ENCODE measurements at places on chromosomes 11 and 22.

DNA sequence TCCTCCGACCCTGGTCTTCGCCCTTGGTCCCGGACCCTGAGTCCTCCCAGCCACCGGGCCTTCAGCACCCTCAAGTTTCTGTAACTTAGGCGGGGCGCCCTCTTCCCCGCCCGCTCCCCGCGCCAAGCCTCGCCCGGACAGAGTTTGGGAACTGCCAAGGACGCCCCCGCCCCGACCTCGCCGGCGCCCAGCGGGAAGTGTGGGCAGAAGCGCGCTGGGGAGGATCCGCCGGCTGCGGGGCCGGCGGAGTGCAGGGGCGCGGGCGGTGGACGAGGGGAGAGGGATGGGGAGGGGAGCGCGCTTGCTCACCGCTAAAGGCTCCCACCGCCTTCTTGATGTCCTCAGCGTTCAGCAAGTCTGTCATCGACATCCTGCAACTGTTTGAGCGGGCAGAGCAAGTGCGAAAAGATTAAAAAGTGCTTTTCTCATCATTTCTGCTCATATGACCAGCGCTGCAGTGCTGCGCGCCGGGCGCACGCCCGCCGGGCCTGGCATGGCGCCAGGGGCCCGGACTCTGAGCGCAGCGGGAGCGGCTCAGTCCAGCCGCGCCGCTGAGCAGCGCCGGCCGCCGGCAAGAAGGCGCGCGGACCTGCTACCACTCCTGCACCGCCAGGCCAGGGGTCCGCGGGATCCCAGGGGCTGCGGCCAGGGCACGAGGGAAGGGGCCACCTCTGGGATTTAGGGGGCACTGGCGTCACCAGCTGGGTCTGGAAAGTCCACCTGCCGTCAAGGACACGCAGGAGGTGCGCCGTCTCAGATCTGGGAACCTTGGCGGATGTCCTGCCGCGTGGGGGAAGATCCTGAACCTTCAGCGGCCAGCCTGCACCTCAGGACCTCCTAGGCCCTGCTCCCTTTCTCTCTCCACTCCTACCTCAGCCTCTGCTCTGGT lies at the start of gene PVALB:
Gene PVALB (minus strand): TSS at position 400 of the 889 bp plus-strand sequence. CDS start 30 bp downstream, at position 370.
- no peak for DNase-seq

DNA sequence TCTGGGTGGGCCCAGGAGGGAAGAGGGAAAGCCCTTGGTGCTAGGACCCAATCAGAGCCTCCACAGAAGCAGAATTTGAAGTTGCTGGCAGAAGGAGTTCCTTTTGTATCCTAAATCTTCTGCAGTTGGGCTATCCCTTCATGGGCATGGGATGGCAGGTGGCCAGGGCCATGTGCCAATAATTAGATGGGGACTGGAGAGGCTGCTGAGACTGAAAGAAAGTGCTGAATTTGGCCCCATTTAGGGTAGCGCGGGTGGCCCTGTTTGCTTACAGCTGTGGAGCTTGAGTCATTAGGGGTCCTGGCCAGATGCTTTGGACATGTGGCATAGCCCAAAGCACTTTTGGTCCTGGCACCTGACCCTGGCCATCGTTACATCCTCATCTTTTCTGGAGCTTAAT lies 27.1 kb downstream of the PARVA start:
- no peak for DNase-seq

- DNase-seq, result no peak
These were observed 437.4 kb downstream of the MIAT start for GRCh38 chr22:27094633-27095308.

DNA sequence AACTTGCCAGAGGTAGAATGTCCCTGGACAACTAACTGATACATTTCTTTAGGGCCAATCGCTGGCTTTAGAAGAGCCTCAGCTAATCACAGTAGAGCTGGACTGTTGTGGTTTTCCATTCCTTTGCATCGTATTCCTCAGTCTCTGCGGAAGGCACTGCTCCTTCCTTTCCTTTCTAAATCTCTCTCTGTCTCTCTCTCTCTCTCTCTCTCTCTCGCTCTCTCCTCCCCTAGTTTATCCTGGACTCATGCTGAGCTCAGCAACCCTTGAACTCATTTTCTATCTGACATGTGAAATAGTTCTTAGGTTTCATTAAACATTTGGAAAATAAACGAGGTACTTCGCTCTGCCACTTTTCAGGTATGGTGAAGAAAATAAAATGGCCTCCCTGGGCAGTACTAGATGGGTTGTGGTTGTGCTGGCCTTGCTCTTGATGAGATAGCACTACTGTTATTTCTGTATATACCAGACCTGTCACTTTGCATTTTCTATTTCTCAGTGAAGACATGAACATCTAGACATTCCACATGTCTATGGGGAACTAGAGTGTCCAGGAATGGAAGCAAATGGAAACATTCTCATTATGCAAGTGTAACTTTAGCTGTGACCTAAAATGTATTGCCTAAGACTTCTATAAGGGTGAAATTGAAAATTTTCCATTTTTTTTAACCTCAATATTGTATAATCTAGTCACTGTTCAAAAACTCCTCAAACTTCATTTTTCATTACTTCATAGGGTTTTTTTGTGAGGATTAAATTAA lies 12.0 kb upstream of the SESN3 start:
- DNase-seq, result no peak

GRCh38 chr11:62721994-62722393 lies 5.3 kb downstream of the HNRNPUL2 start:
- DNase-seq, result no peak

GRCh38 chr11:26087120-26087935 lies 244.6 kb upstream of the ANO3 start:
- DNase-seq, result peak; percentile 75

- DNase-seq, result no peak
These were observed 542.5 kb downstream of the INSC start for GRCh38 chr11:15657264-15657663.

- peak; percentile 70 for DNase-seq
These were observed 1165.7 kb downstream of the LRRC4C start for GRCh38 chr11:40293655-40294348.

DNA sequence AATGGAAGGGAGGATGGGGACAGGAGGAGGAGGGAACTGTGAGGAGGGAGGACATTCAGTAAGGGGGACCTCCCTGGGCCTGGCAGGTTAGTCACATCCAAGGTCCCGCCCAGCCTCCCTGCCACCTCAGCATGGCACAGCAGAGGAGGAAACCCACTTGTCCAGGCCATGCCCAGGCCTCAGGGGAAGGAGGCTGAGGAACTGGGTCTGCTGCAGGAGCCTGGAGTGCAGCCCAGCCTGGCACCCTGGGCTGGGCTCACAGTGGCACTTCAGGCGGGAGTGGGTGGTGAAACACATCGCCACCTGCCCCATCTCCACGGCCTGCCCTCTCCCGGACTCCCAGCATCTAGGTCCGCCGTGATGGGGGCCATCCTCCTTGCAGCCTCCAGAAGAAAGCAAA lies 17.2 kb upstream of the KLHL35 start:
- DNase-seq, result no peak

GRCh38 chr11:105181100-105181499 lies 41.5 kb upstream of the CARD18 start:
- no peak for DNase-seq

GRCh38 chr11:92266806-92267205 lies 42.2 kb downstream of the FAT3 start:
- no peak for DNase-seq

All from GM12865 (cell line).